ENCODE measurements at places on chromosomes 2 and 18.

GRCh38 chr2:39300044-39300978, 56.5 kb upstream of the CDKL4 start:
- no peak for DNase-seq

- peak; percentile 73 for DNase-seq
Observed at GRCh38 chr2:231900486-231900942, 25.7 kb downstream of the NPPC start.

DNA sequence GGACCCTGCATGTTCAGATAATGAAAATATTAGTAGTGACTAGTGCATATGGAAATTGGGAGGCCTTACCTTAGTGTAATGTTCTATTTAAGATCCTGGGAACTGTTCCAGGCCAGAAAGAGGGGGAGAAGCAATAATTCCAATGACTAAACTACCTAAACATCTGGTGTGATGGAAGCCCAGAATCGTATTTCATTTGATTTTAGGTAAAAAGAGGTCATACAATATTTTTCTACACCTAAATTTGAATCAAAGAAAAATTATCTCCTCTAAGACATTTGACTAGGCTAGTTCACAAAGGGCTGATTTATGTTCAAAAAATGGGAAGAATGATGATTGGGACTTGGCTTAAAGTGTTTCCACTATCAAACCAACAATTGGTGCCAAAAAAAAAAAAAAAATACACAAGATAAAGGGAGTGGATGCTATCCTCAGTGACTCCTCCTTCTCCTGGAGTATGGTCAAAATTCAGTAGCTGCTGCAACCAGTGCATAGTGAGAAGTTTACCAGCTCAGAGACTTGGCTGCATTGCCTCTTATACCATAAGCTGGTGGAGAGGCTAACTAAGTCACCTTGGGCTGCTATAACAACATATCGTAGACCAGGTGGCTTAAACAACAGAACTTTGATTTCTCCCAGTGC, 1038.3 kb upstream of the ACVR2A start:
- peak; percentile 66 for DNase-seq

- no peak for DNase-seq
Observed at GRCh38 chr2:176178038-176178756, 10.3 kb upstream of the HOXD1 start.

DNA sequence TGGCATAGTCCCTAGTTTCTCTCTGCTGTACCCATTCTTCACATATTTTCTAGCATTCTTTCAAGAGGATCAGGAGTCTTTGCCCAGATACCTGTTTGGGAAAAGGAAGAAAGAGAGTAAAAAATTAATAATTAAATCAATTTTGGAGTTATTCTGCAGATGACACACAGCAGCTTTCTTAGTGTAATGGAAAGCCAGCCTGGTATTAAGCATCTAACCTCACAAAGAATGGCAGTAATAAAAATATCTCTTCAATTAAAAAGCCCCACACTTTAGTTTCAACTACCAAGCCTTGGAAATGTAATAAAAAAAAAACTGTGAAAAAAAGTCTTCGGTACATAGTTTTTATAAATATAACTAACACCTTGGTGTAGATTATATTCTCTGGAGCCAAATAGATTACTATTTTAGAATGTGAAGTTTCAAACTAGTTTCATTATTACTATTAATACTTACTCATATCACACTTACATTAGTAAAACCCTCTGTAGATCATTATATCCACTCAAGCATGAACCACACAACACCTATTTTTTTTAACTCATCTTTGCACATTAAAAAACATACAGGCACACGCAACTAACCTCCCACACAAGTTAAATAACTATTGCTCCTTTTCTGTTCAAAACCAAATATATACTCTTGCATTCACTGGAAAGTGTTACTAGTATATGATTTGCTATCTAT, 90.9 kb downstream of the GPD2 start:
- no peak for DNase-seq

DNA sequence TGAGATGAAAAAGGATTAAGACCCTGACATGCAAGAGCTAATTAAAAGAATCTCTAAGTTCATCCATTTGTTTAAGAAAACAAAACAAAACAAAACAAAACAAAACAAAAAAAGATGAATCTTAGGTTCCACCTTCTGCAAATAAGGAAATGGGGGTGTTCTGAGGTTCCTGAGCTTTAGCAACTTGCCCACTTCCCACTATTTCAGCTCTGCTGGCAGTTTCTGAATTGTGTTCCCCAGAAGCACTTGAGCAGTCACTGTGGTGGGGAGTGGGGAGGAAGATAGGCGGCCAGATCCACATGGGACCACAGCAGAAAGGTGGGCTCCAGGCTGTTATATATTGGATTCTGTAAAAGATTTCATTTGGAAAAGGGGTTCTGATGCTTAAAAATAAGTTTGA, 20.3 kb downstream of the INO80C start:
- no peak for DNase-seq

- DNase-seq, result peak; percentile 64
Observed at GRCh38 chr18:35389095-35389618, 12.0 kb upstream of the ZNF396 start.

Measured in fibroblast of pulmonary artery (primary cell).